ENCODE measurements at places on chromosomes 3 and 15. TPM values are rescaled to one million over a fixed set of nuclear protein-coding genes. Genes with fewer than 3 reads are reported as not detected.

GRCh38 chr3:125002414-125003368 lies 53.1 kb downstream of the HEG1 start:
- H3K27ac ChIP-seq, result no peak overlapping the region
- no peaks in the 10 kb centered on the region for H3K27me3 ChIP-seq
- no peak for DNase-seq
- H3K4me1 ChIP-seq, result peaks cover 27% of the 10 kb centered on the region
- peaks cover 56% of the 10 kb centered on the region for H3K36me3 ChIP-seq

DNA sequence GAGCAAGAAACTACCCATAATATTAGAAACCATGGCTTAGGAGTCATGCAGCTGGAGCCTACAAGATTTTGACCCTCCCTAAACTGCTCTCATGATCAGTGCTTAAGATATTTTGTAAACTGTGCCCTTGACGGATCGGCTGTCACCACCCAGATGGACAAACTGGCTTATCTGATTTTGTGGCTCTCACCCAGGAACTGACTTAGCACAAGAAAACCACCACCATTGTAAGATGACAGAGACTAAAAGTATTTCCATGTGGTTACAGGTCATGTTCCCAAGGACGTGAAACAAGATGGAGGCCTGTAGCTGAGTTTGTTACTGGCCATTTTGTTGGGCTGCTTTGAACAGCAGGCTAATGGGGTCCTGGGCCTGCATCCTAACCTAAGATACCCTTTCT lies 940.9 kb downstream of the OTOL1 start:
- H3K27me3 ChIP-seq, result no peaks in the 10 kb centered on the region
- H3K4me1 ChIP-seq, result no peaks in the 10 kb centered on the region
- DNase-seq, result no peak
- no peak overlapping the region for H3K27ac ChIP-seq
- H3K36me3 ChIP-seq, result no peaks in the 10 kb centered on the region
- H3K4me3 ChIP-seq, result no peak overlapping the region

DNA sequence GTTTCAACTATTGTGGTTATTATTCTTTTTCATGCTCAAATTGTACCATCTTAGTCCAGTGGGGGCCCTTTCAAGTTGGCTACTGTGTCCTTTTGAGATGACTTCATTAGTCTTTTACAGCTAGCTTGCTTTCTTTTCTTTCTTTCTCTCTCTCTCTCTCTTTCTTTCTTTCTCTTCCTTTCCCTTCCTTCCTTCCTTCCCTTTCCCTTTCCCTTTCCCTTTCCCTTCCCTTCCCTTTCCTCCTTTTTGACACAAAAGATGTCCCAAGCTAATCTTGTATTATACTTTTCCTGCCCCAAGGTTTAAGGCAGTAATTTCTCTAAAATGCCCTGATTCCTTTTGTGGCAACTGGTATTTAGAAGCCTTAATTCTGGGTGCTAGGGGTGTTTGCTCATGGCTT lies 213.0 kb upstream of the TBC1D5 start:
- H3K27ac ChIP-seq, result no peak overlapping the region
- H3K4me1 ChIP-seq, result no peaks in the 10 kb centered on the region
- no peak for DNase-seq
- no peaks in the 10 kb centered on the region for H3K36me3 ChIP-seq
- no peak overlapping the region for H3K4me3 ChIP-seq

- no peak overlapping the region for H3K27ac ChIP-seq
- H3K4me3 ChIP-seq, result no peak overlapping the region
- no peaks in the 10 kb centered on the region for H3K4me1 ChIP-seq
- DNase-seq, result no peak
Measured at GRCh38 chr3:134430174-134430573, 55.6 kb downstream of the ANAPC13 start.

Gene GAP43
- not detected for total RNA-seq

Gene MEGF11
- total RNA-seq, result 8.5 TPM

DNA sequence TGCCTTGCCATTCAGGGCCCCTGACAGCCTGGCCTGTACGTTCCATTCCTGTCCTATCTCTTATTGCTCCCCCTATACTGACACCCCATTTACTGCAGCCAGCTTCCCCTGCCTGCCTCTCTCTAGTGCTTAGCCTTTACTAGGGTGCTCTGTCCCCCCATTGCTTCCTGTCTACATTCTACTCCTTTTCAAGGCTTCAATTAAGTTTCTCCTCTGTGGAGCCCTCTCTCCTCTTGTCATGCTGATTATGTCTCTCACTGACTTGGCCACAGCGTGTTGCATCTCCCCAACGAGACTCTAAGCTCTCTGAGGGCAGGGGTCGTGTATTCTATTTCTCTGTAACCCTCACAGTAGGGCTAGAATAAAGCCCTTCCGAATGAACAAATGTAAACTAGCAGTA lies 185.2 kb downstream of the RPLP1 start:
- H3K4me3 ChIP-seq, result no peak overlapping the region
- H3K36me3 ChIP-seq, result no peaks in the 10 kb centered on the region
- H3K27me3 ChIP-seq, result peaks cover 10% of the 10 kb centered on the region
- no peaks in the 10 kb centered on the region for H3K4me1 ChIP-seq
- no peak for DNase-seq
- H3K27ac ChIP-seq, result no peak overlapping the region

Gene ITIH3
- total RNA-seq, result 5.6 TPM

Gene OR5H14
- total RNA-seq, result not detected

DNA sequence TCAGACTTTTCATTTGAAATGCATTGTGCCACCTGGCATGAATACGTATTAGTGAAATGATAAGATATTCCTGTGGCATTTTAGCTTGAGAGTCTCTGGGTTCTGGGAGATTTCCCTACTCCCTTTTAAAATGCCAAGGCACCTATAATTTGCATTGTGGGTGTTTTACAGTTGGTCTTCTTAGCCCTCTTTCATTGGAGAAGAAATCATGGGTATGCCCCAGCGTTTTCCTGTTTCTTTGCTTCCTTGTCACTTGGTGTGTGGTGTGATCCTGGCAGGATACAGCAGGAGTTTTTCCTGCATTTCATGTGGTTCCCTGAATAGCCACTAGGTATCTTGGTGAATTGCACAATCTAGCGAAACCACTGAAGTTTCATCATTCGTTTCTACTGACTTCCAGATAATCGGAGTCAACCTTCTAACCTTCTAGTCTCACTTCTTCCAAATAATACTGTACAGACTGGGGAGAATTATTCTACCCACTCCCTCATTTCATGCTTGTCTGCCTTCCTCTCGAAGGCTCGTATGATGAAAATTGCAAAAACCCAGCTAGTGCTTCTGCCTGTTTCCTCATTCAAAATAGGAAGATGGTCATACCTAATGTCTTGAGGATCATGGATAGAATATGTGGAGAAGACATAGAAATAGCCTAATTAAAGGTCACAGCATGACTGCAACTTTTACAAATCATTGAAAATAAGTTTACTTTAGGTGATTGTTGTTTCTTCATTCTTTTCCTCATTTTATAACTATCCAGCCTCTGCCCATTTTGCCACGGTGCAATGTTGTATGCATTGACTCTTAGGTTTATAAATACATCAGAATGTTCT lies 2.6 kb downstream of the BHLHE40 start:
- H3K4me1 ChIP-seq, result peaks cover 75% of the 10 kb centered on the region
- H3K27me3 ChIP-seq, result no peaks in the 10 kb centered on the region
- peaks cover 9% of the 10 kb centered on the region for H3K36me3 ChIP-seq
- peak overlapping the region; percentile 100 for H3K27ac ChIP-seq

GRCh38 chr3:127457094-127457475 lies 133.4 kb downstream of the TPRA1 start:
- H3K4me1 ChIP-seq, result peaks cover 25% of the 10 kb centered on the region
- peaks cover 54% of the 10 kb centered on the region for H3K27me3 ChIP-seq
- no peak overlapping the region for H3K27ac ChIP-seq
- H3K4me3 ChIP-seq, result peak overlapping the region; percentile 32
- no peaks in the 10 kb centered on the region for H3K36me3 ChIP-seq
- peak; percentile 67 for DNase-seq

DNA sequence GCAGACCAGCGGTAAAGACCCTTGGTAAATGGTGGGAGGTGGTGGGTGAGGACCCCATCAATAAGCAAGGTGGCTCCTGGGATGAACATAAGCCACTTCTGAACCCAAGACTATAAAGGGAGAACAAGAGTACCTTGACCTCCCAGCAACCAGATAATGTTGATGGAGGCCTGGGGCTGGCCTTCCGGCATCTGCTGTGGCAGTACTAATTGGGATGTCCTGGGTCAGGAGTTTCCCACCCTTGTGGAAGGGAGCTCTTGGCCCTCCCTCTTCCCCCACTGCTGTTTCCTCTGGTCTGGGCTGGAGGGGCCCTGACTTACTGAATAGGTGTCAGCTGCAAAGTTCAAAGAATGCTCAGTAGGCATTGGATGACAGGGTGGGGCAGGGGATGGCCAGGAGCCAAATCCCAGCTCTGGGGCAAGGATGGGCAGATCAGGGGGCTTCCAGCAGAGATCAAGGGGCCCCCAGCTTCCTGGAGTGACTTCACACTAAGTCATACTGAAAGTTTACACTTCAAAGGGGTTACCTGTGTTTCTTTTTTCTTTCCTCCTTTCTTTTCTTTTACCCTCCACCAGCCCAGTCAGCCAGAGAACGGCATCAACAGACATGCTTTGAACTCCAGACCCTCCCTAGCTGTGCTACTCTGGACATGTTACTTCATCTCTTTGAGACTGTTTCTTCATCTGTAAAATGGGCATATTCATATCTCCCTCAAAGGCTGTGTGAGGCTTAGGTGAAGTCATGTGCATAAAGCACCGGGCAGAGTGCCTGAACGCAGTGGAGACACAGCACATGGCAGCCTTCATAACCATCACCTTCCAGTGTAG lies 1.5 kb downstream of the RBP1 start:
- no peaks in the 10 kb centered on the region for H3K36me3 ChIP-seq
- H3K4me3 ChIP-seq, result no peak overlapping the region
- no peaks in the 10 kb centered on the region for H3K27me3 ChIP-seq
- H3K27ac ChIP-seq, result no peak overlapping the region
- no peak for DNase-seq

DNA sequence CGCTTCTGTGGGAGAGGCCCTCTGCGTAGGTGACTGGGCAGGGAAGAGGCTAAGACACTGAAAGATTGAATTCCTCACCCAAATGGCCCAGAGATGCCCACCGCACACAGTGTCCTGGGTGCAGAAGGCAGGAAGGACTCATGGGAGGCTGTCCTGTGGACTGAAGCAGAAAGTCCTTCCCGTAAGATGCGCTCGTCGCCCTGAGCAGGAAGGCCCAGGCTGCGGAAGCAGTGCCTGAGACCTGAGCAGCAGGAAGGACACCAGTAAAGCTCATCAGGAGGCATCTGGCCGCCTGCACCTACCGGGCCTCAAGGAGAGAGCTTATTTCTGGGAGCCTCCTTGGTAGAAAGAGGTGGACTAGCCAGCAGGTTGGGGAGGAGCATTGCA lies 3.3 kb downstream of the PAK6 start:
- no peaks in the 10 kb centered on the region for H3K36me3 ChIP-seq
- H3K4me1 ChIP-seq, result peaks cover 81% of the 10 kb centered on the region
- H3K4me3 ChIP-seq, result peak overlapping the region; percentile 42
- peaks cover 8% of the 10 kb centered on the region for H3K27me3 ChIP-seq

Gene KNG1
- 1.9 TPM for total RNA-seq

GRCh38 chr3:83317605-83318004 lies 1556.2 kb upstream of the GBE1 start:
- no peaks in the 10 kb centered on the region for H3K27me3 ChIP-seq
- H3K4me3 ChIP-seq, result no peak overlapping the region
- H3K36me3 ChIP-seq, result no peaks in the 10 kb centered on the region
- H3K27ac ChIP-seq, result no peak overlapping the region

DNA sequence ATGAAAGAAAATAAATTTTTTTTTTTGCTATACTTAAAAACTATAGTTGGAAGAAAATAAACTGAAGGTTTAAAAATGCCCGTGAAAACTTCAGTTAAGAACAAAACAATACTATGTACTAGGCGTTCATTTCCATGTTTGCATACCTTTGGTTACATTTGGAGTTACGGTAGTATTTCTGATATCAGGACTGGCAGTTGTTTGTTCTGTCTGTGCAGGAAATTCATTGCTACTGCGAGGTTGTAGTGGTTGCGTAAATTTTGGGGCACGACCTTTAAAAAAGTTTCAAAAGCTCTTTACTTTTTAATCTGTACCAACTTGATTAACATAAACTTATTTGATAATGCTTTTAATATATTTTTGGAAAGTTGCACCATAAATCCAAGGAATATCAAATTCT lies 47.9 kb downstream of the ST3GAL6 start:
- H3K4me1 ChIP-seq, result peaks cover 3% of the 10 kb centered on the region
- H3K27ac ChIP-seq, result no peak overlapping the region
- H3K4me3 ChIP-seq, result no peak overlapping the region
- H3K36me3 ChIP-seq, result peaks cover 17% of the 10 kb centered on the region
- H3K27me3 ChIP-seq, result no peaks in the 10 kb centered on the region

GRCh38 chr3:111810909-111811308 lies 48.2 kb upstream of the PHLDB2 start:
- no peaks in the 10 kb centered on the region for H3K27me3 ChIP-seq
- H3K4me3 ChIP-seq, result no peak overlapping the region
- H3K36me3 ChIP-seq, result no peaks in the 10 kb centered on the region
- H3K27ac ChIP-seq, result no peak overlapping the region

- peaks cover 33% of the 10 kb centered on the region for H3K4me1 ChIP-seq
- H3K36me3 ChIP-seq, result no peaks in the 10 kb centered on the region
- no peak overlapping the region for H3K4me3 ChIP-seq
- peak overlapping the region; percentile 69 for H3K27ac ChIP-seq
- DNase-seq, result no peak
Measured at GRCh38 chr3:39960515-39961191, 151.2 kb downstream of the MYRIP start.

DNA sequence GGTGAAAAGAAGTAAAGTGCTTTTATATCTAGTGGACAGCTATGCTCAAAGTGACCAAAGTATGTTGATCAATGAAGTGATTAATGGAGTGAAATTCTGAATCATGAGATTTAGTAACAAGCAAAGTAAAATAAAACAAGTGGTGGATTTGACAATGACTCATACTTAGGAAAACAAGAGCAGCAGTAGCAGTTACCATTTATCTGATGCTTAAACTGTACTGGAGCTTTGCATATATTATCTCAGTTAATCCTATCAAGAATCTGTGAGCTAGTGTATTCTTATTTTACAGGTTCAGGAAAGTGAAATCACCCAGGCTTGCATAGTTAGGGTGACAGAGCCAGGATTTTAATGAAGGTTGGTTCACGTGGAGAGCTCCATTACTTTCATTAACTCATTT lies 50.6 kb upstream of the SPATA16 start:
- H3K27ac ChIP-seq, result no peak overlapping the region
- DNase-seq, result no peak
- H3K4me1 ChIP-seq, result no peaks in the 10 kb centered on the region
- no peaks in the 10 kb centered on the region for H3K27me3 ChIP-seq

- DNase-seq, result peak; percentile 94
- H3K36me3 ChIP-seq, result no peaks in the 10 kb centered on the region
- H3K4me1 ChIP-seq, result peaks cover 86% of the 10 kb centered on the region
- H3K27me3 ChIP-seq, result no peaks in the 10 kb centered on the region
Measured at GRCh38 chr15:68795298-68795848, 25.3 kb downstream of the ANP32A start.

DNA sequence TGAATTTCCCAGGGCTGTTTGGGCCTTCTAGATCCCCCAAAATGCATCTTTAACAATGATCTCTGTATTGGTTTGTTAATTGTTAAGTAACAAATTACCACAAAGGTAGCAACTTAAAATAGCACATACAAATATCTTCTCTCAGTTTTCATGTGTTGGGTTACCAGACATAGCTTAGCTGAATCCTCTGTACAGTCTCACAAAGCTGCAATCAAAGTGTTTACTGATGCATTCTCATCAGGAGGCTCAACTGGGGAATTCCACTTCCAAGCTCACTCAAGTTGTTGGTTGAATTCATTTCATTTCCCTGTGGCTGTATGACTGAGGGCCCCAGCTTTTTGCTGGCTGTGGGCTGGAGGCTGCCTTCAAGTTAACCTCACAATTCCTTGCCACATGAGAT lies 297.6 kb downstream of the RPLP1 start:
- no peak overlapping the region for H3K4me3 ChIP-seq
- H3K4me1 ChIP-seq, result peaks cover 6% of the 10 kb centered on the region
- no peak for DNase-seq

Data from suprapubic skin (tissue), 4 donors.